ENCODE measurements at places on chromosomes 3 and 15.

DNA sequence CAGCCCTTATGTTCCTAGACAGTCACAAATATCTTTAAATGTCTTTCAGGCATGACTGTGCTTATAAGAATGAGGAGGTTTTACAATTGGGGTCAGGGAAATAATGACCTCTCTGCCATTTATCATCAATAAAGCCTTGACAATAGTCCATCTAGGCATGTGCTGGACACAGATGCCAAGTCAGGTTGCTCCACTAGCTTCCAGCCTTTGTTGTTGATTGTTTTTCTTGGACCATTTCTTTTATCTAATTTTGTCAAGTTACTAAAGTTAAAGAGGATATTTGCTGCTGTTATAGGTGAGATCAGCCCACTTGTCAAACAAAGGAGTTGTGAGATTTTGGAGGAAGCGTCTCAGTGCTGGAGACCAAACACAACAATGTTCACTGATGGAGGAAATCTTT lies 628.0 kb downstream of the ROBO2 start:
- DNase-seq = no peak

GRCh38 chr15:88256279-88257230 lies at the start of gene NTRK3:
Gene NTRK3, minus strand, starts transcription at chr15:88256739. Its CDS starts 586 bp downstream, at chr15:88256153.
- DNase-seq = no peak

- DNase-seq = no peak
Measured at GRCh38 chr15:39672666-39673065, 91.8 kb downstream of the THBS1 start.

GRCh38 chr3:153680526-153680925 lies 440.7 kb upstream of the ARHGEF26 start:
- DNase-seq = no peak

- DNase-seq = no peak
Measured at GRCh38 chr15:50345298-50345697, 9.7 kb downstream of the GABPB1 start.

DNA sequence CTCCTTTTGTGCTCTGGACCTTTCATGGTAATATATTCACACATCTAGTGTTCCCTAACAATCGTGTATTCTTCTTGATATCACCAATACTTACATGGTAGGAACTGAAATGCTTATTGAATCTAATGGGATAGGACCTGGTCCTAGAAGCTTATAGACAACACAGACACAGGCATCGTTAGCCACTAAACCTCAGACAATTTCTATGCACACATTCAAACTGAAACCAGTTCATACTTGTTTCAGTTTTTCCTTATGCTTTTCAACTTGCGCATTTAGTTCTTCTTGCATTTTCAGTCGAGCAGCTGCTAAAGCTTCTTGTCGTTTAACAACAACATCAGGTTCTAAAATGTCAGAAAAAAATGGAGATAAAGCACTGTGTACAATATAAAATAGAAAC lies 2.3 kb downstream of the SELENOS start:
- no peak for DNase-seq

- DNase-seq = no peak
Measured at GRCh38 chr15:67917037-67917436, 77.2 kb upstream of the RNU6-1 start.

DNA sequence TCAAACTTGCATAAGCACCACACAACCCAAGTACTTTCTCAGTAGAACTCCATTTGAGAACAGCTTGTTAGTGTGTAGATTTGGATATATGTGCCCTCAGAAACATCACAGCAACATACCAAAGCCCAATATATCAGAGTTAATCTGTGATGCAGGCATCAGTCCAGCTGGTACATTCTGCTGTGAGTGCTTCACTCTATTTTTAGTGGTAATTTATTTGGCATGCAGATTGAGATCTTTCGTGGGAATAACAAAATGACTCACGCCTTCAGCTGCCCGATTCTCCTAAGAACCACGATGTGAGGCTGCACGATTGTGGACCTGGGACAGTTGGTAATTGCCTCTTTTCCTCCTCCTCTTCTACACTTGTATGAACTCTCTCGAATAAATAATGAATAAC lies 730.7 kb downstream of the SQOR start:
- DNase-seq = no peak

GRCh38 chr3:38022301-38022700 lies 7.1 kb downstream of the PLCD1 start:
- no peak for DNase-seq
